ENCODE measurements at places on chromosomes 11 and 22.

DNA sequence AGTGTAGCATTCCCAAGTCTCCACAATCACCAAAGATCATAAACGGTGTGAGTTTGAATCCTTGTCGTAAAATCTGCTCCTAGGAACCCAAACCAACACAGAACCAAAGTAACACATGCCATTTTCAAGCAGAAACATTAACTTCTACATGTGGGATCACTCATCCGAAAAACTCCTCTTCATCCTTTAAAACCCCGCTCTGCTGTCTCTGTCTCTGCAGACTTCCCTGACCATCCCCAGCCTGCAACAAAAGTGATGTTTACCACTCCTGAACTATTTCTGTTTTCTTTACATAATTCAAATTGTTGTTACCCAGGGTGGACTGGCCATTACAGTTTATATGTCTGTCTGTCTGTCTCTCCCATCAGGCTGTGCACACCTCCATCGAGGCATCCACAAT, 54.0 kb downstream of the SLC1A2 start:
- no peak for DNase-seq

DNA sequence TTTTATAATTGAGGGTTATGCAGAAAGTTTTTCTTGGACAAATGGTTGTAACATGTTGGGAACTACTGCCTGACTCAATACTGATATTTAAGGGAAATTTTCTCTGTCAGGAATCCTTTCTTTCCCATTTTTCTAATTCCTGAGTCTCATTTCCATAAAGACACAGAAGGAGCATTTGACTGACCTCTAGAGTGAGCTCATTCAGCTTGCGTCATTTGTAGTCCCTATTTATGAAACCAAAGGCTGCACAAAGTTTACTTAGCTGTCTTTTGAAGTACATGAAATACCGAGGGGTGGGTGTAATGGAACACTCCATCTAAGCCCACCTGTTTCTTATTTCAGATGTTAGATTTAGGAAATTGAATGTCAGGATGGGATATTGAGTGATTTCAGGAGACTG, 359.5 kb upstream of the C11orf87 start:
- no peak for DNase-seq

GRCh38 chr22:49992921-49993648, 19.5 kb downstream of the IL17REL start:
- DNase-seq: peak; percentile 75

- no peak for DNase-seq
These were observed 6.6 kb downstream of the PARVB start for GRCh38 chr22:44030702-44031082.

DNA sequence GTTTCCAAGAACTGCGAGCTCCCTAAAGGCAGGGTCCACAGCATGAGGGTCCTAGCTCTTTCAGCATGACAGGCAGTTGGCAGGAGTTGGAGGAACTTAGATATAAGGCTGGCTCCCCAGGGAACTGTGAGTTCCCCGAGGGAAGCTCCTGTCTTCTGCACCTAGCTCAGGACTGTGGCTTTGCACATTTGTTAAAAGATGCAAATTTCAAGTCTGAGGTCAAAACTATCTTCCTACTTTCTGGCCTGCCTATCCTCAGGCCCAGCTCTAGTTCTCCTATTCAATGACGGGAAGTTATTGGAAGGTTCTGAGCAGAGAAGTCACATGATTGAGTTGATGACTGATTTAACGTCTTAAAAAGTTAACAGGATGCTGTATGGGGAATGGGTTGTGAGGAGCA, 11.7 kb upstream of the UCP3 start:
- DNase-seq: no peak

DNA sequence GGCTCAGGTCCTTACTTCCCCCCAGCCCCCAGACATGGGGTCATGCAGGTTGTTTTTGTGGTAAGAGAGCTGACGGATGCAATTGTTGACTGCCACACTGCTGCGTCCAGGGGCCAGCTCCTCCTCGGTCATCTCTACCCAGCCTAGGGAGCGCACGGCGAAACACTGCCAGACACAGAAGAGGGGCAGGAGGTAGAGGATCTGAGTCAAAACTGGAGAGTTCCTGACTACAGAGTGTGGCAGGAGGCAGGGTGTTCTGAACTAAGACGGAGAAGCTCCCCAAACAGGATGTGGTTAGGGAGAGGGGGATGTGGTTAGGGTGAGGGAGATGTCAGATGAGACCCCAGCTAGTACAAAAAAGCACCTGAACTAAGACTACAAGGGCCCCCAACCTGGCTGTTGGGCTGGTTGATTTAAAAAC, 12.3 kb downstream of the SMPD1 start:
- peak; percentile 80 for DNase-seq

- DNase-seq: peak; percentile 53
These were observed 732 bp upstream of the SORL1 start for GRCh38 chr11:121451178-121451985.

GRCh38 chr22:19060356-19061009, 61.7 kb downstream of the DGCR2 start:
- no peak for DNase-seq

GRCh38 chr11:18490736-18491485, 35.3 kb downstream of the LDHAL6A start:
- no peak for DNase-seq

- DNase-seq: peak; percentile 37
These were observed at the start of gene PGGHG for GRCh38 chr11:288478-289397. Gene PGGHG, plus strand, starts transcription at chr11:289126. Its CDS starts 691 bp downstream, at chr11:289817.

DNA sequence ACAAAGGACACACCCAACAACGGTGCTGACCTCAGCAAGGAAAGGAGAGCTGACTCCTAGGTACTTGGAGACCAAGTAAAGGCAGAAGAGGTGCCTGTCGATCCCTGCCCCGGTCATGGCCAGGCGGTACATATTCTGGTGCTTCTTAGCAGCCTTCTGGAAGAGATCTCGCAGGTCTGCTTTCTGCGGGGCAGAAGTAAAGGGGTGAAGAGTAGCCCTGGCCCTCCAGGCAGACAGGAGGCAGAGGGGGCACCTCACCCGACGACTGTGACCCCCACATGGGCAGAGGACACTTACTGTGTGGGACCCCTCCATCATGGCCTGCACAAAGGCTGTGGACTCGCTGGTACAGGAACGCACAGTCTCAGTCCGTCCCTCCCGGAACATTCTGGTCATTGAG, 7.4 kb downstream of the CPT1B start:
- DNase-seq: no peak

GRCh38 chr11:111435046-111435698, 56.1 kb upstream of the POU2AF1 start:
- no peak for DNase-seq

DNA sequence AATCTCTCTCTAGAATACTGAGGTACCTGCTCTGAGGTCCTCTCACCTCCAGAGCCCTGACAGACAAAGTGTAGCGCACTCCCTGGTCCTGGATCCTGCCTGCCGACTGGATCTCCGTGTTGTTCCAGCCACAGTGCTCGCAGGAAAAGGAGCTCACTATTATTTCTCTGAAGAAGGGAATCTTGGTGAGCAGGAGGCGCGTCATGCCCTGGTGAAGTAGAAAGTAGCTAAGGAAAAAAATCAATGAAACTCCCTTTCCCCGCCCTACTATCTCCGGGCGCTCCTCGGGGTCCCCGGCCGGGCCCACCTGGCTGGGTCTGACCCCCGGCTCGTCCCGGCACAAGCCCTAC, 412 bp downstream of the ZPR1 start:
- DNase-seq: no peak

DNA sequence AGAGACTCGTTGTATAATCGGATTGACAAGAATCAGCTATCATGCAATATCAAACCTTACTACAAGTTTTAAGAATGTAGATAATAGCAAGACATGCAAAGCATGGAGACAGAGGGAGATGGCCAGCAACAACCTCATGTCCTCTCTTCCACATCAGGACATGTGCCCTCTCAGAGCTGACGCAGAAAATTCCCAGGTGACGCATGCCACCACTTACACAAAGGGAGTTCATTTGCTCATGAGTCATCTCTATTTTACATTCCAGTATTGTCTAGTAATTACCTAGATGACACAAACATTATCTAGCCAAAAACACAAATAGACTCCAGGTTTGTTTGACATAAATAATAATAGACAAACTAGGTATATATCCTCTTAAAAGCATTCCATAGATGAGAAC, 38.1 kb upstream of the OPCML start:
- no peak for DNase-seq

Measured in CD4-positive, alpha-beta T cell treated with Interleukin-2 at 100 ng/mL for 4 hours (primary cell).